K562 (cell line): ENCODE measurements at places on chromosomes 6 and 20. TPM values are rescaled to one million over a fixed set of nuclear protein-coding genes. Genes with fewer than 3 reads are reported as not detected.

GRCh38 chr6:3389390-3390167, 67.3 kb downstream of the SLC22A23 start:
- DNase-seq: no peak

DNA sequence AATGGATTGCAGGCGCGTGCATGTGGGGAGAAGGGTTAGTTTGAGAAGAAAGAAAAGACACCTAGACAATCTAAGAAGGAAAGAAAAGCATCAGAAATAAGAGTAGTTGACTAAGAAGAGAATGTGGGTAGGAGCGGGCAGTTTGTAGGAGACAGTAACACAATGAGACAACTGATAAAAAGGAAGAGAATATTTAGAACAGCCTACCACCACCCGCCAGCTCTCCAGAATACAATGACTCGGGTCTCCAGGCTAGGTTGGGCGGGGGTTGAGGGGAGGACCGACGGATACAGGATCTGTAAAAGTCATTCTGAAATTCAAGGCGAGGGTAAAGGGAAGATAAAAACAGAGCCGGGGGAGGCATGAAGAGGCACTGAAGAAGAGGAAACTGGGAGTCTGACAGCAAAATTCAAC, 712 bp downstream of the ABHD16A start:
- DNase-seq: no peak

GRCh38 chr20:47500554-47500953, 1.1 kb upstream of the NCOA3 start:
- no peak for DNase-seq

- DNase-seq: no peak
Observed at GRCh38 chr20:24692446-24693200, 223.2 kb downstream of the SYNDIG1 start.

GRCh38 chr6:84498905-84499304, 265.5 kb downstream of the TBX18 start:
- DNase-seq: no peak

GRCh38 chr6:170437719-170438401, 115.2 kb downstream of the PSMB1 start:
- no peak for DNase-seq

- no peak for DNase-seq
Observed at GRCh38 chr6:51619042-51619799, 468.2 kb downstream of the PKHD1 start.

CAGE1 gene
- 0.11 and 0.33 TPM in 2 replicates for total RNA-seq

TOX2 gene
- total RNA-seq: not detected in 2 replicates

C4B gene
- 8.5 and 8.8 TPM in 2 replicates for total RNA-seq
